Neural progenitor cell (in vitro differentiated cells): ENCODE measurements at places on chromosomes 2 and 18.
A peak's percentile ranks its signal among the peaks of the same experiment; 100 is the strongest.

GRCh38 chr18:68215931-68216330 lies 499.0 kb downstream of the TMX3 start:
- DNase-seq = no peak

DNA sequence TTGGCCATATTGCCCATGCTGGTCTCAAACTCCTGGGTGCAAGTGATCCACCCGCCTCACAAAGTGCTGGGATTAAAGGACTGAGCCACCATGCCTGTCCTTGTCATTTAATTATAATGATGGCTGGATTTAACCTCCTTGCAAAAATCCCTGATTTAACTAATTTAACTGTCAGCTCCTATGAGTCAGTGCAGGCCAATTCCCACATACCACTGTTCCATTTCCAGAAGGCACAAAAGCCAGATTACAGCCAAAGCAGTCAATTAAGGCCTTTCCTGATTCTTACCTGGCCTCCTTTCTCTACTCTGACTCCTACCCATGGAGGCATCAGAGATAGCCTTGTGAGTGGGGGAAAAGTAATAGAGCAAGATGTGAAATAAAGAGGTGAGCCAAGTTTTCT lies 12.3 kb upstream of the SLC35F5 start:
- DNase-seq = no peak

GRCh38 chr18:12041561-12041960 lies 52.1 kb upstream of the ANKRD62 start:
- no peak for DNase-seq

- DNase-seq = no peak
Measured at GRCh38 chr2:113172721-113173541, 840 bp upstream of the PSD4 start.

DNA sequence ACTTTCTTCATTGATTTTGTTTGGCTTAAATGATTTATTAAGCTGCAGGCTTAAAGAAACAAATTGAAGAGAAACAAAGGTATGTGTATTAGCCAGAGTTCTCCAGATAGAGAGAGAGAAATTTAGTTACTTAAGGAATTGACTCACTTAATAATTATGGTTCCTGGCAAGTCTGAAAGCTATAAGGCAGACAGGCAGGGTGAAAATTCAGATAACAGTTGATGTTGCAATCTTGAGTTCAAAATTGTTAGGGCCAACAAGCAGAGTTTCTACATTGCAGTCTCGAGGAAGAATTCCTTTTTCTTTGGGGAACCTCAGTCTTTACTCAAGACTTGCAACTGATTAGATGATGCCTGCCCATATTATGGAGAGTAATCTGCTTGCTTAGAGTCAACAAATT lies 593.5 kb downstream of the ADCYAP1 start:
- no peak for DNase-seq

DNA sequence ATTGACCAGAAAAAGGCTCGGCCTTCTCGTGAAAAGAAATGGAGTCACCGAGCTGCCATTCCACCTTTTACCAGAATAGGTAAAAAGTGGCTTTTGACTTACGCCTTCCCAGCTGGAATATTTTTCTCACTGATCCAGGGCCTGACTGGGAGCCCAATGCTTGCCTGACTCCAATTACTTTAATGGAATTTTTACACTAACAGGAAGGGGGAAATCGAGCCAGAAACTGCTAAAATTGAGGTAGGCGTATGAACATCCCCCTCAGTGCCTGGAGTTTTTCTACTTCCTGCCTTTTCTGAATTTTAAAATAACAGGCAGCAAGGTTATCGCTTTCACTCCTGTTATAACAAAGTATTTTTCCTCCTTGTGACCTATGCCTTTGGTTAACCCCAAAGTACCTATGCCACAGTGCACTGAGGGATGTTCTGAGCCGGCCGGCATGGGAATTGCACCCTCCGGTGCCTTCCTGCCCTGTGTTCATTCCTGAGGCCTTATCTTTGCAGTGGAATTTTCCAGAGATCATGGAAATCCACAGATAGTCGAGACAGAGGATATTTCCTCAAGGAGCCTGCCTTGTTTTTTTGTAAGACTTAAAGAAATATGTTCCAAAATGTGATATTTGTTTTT lies 18.3 kb upstream of the RPL31 start:
- DNase-seq = no peak

GRCh38 chr2:227160164-227160563 lies 3.8 kb downstream of the COL4A4 start:
- no peak for DNase-seq

- no peak for DNase-seq
Measured at GRCh38 chr2:231918501-231919330, 7.5 kb downstream of the NPPC start.

GRCh38 chr18:5890331-5891183 lies 4.8 kb downstream of the TMEM200C start:
- peak; percentile 84 for DNase-seq

DNA sequence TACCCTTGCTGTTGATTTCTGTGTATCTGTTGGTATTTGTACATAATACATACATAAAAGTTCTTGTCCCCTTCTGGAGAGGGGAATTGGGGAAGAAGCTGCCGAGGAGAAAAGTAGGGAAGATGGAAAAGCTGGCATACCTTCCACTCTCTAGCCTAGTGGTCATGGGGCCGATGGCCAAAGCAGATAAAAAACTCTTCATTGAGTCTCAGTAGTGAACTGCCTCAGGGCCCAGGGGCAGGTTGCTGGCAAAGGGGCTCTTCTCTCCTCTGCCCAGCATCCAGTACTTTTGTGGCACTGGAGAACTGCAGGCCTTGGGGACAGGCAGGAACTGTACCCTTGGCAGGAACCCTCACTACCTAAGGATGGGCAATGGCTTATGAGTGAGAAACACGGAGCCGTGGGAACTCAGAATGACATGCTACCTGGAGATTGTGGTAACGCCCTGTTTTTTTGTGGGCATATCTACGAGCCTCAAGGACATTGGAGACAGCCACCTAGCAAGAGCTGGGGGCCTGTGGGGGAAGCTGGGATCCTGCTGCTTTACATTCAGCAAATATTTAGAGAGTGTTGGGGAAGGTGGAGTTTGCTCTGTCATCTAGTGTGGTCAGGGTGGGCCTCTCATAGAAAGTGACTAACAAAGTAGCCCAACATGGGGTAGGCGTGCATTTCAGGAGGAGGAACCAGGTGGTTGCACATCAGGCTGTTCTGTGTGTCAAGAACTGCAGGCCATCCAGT lies 22.6 kb upstream of the ITGB6 start:
- no peak for DNase-seq

GRCh38 chr2:237159006-237159911 lies 73.6 kb downstream of the COPS8 start:
- no peak for DNase-seq
